NCI-H2171 (cell line): ENCODE measurements at places on chromosomes 2 and 18.

- no peak for DNase-seq
Measured at GRCh38 chr2:101140237-101140636, 10.9 kb downstream of the TBC1D8 start.

- no peak for DNase-seq
Measured at GRCh38 chr18:77098538-77099174, 33.9 kb downstream of the MBP start.

DNA sequence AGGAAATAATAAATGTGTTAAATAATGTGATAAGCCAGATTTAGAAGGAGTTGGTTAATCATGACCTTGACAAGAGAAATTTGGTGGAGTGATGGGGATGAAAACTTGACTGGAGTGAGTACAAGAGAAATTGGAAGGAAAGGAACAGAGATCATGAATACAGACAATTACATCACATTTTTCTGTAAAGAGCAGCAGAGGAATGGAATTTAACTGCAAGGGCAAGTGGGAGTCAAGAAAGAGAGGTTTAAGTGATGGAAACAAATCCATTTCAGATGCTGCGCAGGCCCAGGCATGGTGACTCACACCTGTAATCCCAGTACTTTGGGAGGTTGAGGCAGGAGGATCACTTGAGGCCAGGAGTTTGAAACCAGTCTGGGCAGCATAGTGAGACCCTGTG lies 46.7 kb downstream of the ICA1L start:
- DNase-seq = no peak

DNA sequence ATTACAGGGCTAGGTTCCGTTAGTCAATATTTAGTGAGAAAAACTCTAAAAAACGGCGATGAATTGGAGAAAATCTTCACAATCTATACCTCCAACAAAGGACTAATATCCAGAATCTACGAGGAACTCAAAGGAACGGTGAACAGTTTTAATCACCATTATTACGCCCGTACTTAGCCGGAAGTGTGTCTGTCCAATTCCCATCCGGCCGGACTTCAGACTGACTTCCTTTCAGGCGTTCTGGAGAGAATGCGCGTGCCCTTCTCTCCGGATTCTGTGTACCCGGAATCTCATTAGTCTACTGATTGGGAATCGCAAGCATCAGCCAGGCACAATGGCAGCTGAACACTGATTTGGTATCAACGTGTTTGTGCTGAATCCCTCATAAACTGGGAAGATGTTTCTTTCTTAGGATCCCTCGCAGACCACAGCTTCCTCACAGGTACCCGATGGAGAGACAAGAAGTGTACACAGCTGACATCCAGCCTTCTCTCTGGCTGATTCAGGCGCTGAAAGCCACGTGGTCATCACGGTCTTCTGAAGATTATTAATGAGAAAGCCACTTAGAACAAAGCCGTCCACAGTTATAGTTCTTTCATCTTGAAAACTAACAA lies 239.9 kb downstream of the ZNF516 start:
- no peak for DNase-seq

DNA sequence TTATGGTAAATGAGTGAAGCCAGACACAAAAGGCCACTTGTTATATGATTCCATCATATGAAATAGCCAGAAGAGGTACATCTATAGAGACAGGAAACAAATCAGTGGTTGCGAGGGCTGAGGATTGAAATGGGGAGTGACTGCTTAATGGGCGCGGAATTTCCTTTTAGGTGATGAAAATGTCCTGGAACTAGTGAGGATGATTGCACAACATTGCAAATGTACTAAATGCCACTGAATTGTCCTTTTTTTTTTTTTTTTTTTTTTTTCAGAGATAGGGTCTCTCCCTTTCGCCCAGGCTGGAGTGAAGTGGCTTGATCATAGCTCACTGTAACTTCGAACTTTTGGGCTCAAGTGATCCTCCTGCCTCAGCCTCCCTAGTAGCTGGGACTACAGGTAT lies 15.3 kb upstream of the GAREM2 start:
- DNase-seq = no peak

DNA sequence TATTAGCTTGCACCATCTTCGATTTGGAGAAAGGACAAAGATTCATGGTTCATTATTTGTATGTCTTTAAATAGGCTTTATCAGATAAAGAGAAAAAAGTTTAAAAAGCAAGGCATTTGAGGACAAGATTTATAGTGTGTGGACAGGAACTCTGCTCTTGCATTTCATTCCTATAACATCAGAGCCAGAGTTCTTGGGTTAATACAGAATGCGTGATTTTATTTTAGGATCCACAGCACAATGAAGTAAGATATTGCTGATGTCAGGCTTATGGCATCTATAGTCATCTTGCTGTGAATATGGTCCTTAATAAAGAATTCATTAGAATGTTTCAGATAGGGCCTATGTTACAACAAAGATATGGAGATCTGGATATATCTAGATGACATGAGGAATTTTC lies 19.7 kb downstream of the RASGRP3 start:
- DNase-seq = no peak

DNA sequence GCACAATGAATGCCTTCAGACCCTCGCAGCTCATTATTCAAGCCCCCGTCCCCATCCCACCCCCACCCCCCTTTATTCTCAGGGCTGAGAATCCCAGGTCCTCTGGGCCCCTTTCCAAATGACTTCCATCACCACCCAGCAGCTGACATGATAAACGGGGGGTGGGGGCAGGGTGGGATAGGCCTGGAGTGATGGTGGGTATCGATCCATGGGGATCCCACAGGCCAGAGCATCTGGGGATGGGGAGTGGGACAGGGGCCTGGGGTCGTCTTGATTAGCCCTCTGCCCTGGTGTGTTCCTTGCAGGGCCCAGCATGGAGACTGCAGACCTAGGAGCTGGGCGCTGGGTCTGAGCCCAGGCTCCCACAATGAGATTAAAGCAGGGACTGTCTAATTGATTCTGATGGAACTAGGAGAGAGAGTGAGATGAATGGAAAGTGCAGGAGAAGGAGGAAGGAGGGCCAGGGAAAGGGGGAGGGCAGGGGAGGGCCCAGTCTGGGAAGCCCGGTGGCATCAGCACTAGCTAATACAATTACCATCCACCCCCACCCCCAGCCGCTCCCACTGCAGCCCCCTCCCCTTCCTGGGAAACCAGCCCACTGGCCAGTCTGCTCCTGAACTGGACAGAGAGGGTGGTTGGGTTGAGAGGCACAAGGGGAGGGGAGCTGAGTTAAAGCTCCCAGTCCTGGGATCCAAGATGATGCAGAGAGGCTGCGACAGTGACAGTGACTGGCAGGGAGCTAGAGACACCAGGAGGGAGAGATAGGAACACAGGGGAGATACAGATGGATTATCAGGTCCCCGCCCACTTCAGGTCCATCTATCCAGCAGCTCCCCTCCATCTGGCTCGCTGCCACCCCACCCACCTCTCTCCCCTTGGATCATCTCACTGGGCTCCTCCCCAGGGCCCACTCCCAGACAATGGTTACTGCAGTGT lies 13.1 kb upstream of the TNS1 start:
- no peak for DNase-seq

- DNase-seq = no peak
Measured at GRCh38 chr2:10721396-10722251, at the start of gene ATP6V1C2. Gene ATP6V1C2, plus strand, starts transcription at chr2:10721630. Its CDS starts 1,220 bp downstream, at chr2:10722850.

- no peak for DNase-seq
Measured at GRCh38 chr2:60355849-60356261, 197.6 kb downstream of the BCL11A start.

GRCh38 chr2:165803123-165803760 lies 9.2 kb upstream of the GALNT3 start:
- no peak for DNase-seq

GRCh38 chr2:107473150-107473549 lies 353.5 kb upstream of the RGPD4 start:
- DNase-seq = no peak

GRCh38 chr18:51300912-51301311 lies 103.4 kb upstream of the MEX3C start:
- DNase-seq = no peak

- DNase-seq = no peak
Measured at GRCh38 chr2:65574993-65575392, 142.6 kb upstream of the SPRED2 start.

- DNase-seq = peak; percentile 55
Measured at GRCh38 chr2:152036611-152037469, 62.0 kb downstream of the CACNB4 start.

- DNase-seq = no peak
Measured at GRCh38 chr2:88053296-88053695, 2.3 kb downstream of the KRCC1 start.
